ENCODE measurements at places on chromosomes 3 and 15.

GRCh38 chr15:98420837-98421236 lies 227.5 kb upstream of the IGF1R start:
- DNase-seq: no peak

DNA sequence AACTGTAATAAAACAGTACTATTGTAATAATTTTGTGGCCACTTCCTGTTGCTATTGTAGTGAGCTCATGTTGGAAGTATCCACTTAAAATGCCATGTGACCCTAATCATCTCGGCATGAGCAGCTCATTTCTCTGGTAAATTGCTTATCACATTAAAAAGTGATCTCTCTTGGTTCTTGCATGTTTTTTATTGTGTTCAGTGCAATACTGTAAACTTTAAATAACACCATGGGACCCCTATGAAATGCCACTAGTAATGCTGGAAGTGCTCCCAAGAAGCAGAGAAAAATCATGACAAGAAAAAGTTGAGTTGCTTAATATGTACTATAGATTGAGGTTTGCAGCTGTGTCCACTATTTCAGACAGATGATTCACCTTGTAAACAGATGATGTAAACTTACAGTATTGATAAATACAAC lies 45.6 kb downstream of the NMD3 start:
- DNase-seq: no peak

GRCh38 chr3:140510303-140510861 lies 167.5 kb upstream of the TRIM42 start:
- no peak for DNase-seq

DNA sequence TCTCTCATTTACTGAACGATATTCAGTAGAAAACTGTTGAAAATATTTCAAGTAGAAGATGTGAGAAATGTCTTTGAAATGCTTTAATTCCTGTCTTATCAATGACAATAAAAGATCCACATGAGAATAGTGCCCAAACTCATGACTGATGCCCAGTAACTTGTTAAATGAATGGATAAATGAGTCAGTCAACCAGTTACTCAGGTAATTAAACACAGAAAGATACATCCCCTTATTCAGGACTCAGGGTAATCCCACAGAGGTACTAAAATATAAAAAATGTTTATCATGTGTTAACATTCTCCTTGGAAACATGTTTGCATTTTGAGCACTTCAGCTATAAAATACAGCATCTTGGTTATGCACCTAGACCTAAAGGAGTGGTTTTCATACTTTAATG lies 169.5 kb downstream of the MBNL1 start:
- DNase-seq: no peak

DNA sequence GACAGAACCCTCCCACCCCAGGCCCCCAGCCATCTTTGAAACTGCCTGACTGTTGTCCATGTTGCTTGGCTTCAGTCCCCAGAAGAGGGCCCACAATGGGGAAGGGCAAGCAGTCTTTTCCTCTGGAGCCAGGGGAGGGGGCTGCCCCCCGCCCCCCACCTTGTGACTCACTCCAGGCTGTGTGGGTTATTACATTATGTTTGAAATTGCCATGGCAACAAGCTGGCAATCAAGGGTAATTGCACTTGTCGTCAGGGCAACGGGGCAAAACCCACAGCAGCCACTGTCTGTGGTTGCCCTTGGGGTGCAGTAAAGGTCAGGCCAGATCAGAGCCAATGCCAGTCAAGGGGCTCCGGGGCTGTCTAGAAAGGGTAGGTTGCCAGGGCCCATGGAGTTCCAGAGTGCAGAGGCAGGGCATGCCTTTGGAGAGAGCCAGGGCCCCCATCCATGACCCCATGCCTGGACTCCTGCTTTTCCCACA lies 3.1 kb upstream of the CAMKV start:
- DNase-seq: peak; percentile 43

DNA sequence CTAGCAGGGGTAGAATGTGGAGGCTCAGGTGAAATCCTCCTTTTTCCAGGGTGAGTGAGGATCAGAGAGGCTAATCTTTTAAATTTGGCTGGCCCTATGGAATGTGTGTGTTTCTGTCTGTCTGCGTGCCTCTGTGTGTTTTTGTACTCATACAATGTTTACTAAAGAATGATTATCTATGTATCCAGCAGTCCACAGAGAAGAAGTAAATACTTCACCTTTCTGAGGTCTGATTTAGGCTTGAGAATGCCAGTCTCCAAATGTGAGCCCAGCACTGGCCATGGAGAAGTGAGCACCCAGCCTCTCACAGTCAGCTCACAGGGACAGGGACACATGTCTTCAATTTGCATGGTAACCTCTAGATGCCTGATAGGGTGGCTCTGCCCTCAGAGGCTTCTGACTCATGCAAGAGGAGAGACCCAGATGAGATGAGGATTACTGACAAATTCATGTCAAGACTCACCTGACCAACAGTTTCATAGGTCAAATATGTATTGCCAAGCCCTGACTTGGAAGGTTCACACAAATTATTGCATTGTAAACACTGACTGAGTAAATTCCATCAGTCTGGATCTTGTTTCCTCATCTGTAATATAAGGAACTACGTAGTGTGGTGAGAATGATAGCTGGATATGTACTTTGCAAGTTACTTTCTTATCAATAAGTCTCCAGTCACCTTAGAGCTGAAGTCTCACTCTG lies 31.0 kb downstream of the ENTPD3 start:
- no peak for DNase-seq

- no peak for DNase-seq
These were observed 60.5 kb downstream of the TOP2B start for GRCh38 chr3:25604107-25604805.

DNA sequence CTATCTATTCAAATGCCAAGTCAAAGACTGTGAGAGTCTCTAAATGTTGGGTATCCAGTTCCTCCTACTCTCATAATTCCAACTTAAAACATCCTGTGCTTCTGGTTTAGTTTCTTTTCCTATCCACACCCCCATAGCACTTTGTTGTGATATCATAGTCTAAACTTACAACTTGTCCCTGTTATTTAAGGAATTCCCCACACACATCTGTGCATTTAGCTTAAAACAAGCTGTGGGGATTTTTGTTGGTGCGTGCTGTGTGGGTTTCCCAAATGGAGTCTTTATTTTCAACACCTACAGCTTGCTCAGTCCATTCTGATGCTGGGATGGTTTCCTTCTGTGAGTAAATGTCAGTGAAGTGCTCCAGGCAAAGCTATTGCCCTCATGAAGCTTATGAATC lies 167.3 kb downstream of the GMNC start:
- no peak for DNase-seq

- DNase-seq: peak; percentile 50
These were observed 48.4 kb downstream of the DNAH1 start for GRCh38 chr3:52364322-52365035.

- no peak for DNase-seq
These were observed 107.7 kb downstream of the RAP2B start for GRCh38 chr3:153269730-153270129.

- no peak for DNase-seq
These were observed 47.5 kb downstream of the RAB11A start for GRCh38 chr15:65916664-65917406.

DNA sequence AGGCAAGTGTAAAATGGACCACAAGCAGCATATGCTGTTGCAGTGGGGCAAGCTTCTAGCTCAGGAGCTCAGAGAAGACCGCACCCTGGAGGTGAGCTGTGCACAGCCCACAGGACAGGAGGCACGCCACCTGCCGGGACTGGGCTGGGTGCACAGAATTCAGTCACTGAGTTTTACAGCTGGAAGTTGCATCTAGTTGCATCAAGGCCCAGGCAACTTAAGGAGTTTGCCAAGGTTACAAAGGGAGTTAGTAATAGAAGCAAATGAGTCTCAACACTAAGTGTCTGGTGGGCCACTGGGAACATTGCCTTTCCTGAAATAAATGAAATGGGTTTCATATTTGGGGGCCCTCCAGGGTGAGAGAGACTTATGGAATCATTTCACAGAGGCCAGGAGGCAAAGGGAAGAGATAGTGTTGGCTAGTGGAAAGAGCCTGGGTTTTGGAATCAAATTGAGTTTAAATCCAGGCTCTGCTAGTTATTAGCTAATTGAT lies 36.0 kb upstream of the TIMP4 start:
- DNase-seq: no peak

DNA sequence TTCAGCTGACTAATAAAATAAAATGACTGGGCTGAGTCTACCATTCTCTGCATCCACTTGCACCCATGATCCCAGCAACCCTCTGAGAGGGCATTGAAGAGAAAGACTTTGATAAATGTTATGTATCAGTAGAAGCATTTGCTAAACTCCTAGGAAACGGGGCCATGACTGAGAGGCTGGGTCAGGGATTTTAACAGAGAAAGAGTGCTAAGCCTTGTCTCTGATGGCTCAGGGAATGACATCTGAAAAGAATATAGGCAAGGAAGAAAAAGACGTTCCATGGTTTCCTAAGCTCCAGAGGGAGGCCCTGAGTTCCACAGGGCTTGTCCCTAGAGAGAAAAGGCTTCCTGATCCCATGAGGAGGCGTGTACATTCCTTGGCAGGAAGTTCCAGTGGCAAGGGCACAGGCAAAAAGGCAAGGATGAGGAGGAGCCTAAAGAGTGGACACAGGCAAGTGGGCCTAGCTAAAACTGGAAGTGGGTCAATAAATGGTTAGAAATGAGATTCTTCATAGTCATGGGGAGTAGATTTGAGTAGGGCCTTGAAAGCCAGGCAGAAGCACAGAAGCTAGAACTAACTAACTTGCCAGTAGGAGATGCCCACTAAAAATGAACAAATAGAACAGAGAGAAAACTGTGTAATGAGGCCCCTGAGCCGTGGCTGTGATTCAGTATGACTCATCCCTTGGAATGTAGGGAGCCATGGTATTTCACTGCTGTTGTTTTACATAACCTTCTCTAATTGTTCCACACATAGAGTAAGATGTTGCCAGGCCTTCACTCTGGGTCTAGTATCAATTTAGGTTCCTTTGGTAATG lies 44.9 kb upstream of the MANF start:
- no peak for DNase-seq

DNA sequence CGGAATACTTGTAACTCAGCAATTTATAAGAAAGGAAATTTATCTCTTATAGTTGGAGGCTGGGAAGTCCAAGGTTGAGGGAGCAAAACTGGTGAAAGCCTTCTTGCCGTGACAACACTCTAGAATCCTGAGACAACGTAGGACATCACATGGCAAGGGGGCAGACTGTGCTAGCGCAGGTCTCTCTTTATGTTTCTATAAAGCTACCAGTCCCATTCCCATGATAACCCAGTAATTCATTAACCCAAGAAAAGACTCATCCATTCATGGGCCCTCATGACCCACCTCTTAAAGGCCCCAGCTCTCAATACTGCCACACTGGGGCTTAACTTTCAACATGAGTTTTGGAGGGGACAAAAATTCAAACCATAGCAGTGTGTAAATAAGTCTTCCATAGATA lies 260.2 kb downstream of the ZBTB20 start:
- DNase-seq: no peak
